ENCODE measurements at places on chromosomes 6 and 20. TPM values are rescaled to one million over a fixed set of nuclear protein-coding genes. Genes with fewer than 3 reads are reported as not detected.

The L3MBTL1 gene
- 0.73 TPM for total RNA-seq

The IL17A gene
- not detected for total RNA-seq

The CYP39A1 gene
- 0.20 TPM for total RNA-seq

The HLA-F gene
- 57.8 TPM for total RNA-seq

The CCN5 gene
- not detected for total RNA-seq

The ADGRF1 gene
- not detected for total RNA-seq

The CD24 gene
- total RNA-seq = not detected

The RAET1L gene
- total RNA-seq = not detected
